EH (cell line): ENCODE measurements at places on chromosomes 13 and 19.

DNA sequence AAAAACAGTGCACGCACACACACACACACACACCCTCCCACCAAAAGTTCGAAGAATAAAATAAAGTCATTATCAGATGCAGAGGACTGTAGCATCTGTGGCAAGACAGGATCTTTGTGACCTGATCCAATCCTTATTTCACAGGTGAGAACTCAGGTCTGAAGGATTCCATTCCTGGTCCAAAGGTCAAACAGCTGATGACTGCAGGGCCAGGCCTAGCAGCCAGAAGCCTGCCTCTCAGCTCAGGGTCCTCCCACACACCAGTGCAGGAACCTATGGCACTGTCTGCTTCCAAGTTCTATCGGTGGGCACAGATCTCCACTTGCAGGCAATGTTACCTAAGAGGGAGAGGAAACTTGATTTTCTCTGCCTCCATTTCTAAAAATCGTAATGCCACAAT, 57.5 kb downstream of the SERP2 start:
- no peak for DNase-seq

DNA sequence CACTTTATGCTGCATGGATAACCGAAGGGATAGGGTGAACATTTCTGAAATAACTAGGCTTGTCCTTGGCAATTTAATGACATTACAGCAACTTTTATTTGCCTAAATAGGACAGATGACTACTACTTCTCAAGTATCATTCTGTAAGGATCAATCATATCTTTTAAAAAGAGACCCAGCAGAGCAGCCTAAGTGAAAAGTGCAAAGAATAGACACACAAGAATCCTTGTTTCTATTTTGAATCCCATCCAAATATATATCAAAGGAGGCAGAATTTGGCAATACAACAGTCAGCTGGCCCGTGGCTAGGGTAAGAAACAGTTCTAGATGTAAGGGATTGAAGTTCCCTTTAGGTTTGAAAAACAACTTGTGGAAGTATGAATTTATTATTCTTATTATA, 6.9 kb downstream of the THSD1 start:
- no peak for DNase-seq

- no peak for DNase-seq
Observed at GRCh38 chr13:74110053-74110452, 24.2 kb downstream of the KLF12 start.

DNA sequence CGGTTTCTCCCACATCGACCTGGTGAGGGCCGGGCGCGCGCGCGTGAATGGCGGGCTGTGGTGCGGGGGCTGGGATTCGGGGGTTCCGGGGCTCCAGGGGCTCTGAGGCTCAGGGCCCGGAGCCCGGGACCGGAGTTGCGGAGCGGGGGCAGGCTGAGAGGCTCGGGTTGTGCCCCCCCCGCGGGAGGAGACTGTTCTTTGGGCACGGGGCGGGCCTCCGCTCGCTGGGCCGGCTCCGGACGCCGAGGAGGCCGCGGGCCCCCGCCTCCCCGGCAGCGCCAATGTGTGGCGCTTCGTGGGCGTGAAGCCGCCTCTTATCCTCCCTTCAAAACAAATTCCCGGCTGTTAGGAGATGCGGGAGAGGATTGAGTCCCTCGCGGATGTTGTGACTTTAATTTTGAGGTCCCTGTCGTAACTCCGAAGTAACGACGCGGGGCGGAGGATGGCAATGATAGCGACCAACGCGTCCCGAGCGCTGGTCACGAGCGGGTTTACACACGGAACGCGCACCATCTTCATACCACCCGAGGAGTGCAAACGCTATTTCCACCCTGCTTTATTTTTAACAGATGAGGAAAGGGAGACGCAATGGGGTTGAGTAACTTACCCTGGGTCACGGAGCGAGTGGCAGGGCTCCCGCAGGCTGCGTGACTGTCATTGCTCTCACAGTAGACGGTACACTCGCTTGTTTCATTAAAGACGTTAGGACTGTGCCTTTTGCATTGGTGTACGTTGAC, 536 bp downstream of the UBA2 start:
- peak; percentile 49 for DNase-seq

- DNase-seq = peak; percentile 79
Observed at GRCh38 chr19:58519087-58519354, 589 bp downstream of the ZBTB45 start.

- no peak for DNase-seq
Observed at GRCh38 chr19:5268801-5269200, 71.8 kb downstream of the PTPRS start.

GRCh38 chr13:99958406-99959126, 13.0 kb downstream of the ZIC5 start:
- DNase-seq = no peak

GRCh38 chr19:18620902-18621301, 8.2 kb downstream of the TMEM59L start:
- no peak for DNase-seq

DNA sequence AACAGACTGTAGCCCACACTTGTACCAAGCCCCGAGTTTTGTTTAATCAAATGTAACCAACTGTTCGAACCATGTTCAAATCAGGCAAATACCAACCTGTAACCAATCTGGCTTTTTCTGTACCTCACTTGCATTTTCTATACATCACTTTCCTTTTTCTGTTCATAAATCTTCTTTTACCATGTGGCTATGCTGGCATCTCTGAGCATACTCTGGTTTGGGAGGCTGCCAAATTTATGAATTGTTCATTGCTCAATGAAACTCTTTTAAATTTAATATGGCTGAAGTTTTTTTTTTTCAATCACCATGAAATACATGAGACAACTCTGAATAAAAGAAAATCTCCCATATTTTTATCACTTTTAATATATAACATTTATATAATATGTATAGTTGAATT, 256.1 kb downstream of the SLITRK6 start:
- peak; percentile 13 for DNase-seq

GRCh38 chr19:48539503-48540096, 12.4 kb upstream of the SULT2B1 start:
- DNase-seq = peak; percentile 56

- peak; percentile 58 for DNase-seq
Observed at GRCh38 chr13:50990818-50991506, 81.4 kb downstream of the RNASEH2B start.

DNA sequence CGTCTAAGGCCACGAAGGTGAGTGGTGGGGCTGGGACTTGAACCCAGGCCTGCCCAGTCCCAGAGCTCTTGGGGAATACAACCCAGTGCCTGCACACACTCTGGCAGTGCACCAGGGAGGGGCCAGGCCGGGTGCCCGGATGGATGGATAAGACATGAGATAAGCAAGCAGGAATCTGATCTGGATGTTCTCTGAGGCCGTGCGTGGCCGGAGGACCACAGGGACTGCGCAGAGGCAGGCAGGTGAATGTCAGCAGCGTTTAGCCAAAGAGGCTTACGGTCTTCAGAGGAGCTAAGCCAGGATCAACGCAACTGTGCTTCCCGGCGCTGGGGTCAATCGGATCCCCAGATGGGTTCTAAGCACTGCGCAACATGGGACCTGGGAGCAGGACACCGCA, 1.5 kb downstream of the ZNF787 start:
- DNase-seq = peak; percentile 66

DNA sequence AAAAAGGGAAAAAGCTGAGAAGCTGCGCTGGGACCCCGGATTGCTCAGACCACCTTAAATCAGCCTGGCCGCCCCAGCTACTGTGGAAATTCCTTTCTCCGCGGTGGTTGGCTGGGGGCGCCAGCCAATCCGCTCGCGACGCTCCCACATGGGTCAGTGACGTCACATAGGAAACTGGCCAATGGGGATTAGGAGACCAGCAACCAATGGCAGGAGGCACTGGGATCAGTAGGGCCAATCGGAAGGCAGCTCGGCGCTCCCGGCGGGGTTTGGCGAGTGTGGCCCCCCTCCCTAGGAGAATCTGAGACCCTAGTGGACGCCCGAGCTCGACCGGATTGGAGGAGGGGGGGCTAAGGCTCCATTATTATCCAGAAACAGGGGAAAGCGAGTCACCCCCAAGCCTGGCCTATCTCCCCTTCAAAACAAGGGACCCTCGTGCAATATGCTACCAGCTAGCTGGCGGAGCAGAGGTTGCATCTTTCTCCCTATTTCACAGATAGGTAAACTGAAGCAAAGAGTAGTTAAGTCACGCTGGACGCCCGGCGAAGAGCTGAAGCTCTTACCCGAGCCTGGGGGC, 6.5 kb upstream of the TLE2 start:
- peak; percentile 99 for DNase-seq

GRCh38 chr13:81540777-81541176, 1199.9 kb upstream of the SPRY2 start:
- no peak for DNase-seq

DNA sequence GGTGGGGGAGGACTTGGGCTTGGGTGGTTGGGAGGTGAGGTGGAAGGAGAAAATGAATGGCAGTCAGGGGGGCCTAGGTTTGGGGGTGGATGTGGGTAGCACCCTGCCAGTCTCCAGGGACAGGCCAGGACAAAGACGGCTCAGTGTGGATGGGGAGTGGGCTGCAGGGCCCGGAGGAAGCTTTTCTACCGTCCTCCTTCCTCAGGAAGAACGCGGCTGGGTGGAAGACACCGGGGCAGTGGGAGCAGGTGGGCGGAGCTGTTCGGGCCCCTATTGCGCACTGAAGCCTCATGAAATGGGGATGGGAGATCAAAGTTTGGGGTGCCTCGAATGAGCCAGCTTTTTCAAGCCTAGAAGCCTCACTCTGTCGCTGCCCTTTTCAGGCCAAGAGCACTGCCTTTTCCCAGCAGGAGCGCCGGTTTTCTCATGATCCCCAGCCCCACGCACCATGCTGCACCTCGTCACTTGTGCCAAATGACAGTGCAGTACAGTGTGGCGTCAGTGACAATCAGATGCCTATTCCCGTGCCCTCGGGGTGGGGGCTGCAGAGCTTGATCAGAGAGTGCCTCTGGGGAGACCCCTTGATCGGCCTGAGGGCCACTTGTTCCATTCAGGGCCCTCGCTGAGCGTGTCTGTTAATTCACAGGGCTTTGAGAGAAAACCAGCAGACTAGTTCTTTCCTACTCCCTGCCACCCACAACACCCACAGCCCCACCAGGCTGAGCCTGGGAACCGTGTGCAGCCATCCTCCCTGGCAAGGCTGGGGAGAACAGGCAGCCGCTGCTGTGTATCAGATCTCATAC, 1.5 kb downstream of the CALM3 start:
- DNase-seq = peak; percentile 38

DNA sequence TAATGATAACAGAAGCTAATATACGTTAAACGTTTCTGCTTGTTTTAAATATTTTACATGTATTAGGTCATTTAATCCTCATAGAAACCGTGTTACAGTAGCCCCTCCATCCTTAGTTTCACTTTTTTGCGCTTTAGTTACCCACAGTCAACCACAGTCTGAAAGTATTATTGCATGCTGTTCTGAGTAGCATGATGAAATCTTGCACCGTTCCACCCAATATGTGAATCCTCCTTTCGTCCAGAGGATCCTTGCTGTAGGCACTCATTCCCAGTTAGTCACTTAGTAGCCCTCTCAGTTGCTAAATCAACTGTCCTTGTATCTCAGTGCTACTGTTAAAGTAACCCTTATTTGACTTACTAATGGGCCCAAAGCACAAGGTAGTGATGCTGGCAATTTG, 257.8 kb downstream of the ENOX1 start:
- DNase-seq = peak; percentile 6

- DNase-seq = peak; percentile 64
Observed at GRCh38 chr13:35769812-35770211, 293.3 kb upstream of the MAB21L1 start.

- peak; percentile 84 for DNase-seq
Observed at GRCh38 chr13:65292488-65292901, 1937.6 kb downstream of the PCDH9 start.

DNA sequence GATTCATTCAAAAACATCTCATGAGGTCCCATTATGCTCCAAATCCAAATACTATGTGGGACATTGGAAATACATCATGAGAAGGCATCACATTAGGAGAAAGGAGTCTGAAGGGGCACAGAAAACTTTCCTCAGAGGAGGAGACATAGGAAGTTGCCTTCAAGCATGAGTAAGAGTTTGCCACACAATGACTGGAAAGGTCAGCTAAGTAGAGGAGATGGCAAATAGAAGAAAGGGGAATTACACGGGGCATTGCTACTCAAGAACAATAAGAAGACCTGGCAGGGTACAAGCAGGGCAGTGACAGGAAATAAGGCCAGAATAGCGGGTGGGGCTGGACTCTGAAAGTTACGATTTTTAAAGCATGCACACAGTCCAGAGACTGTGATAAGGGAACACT, 231.6 kb downstream of the SPRY2 start:
- DNase-seq = no peak

- DNase-seq = no peak
Observed at GRCh38 chr13:113553511-113554332, 30.8 kb upstream of the TFDP1 start.

DNA sequence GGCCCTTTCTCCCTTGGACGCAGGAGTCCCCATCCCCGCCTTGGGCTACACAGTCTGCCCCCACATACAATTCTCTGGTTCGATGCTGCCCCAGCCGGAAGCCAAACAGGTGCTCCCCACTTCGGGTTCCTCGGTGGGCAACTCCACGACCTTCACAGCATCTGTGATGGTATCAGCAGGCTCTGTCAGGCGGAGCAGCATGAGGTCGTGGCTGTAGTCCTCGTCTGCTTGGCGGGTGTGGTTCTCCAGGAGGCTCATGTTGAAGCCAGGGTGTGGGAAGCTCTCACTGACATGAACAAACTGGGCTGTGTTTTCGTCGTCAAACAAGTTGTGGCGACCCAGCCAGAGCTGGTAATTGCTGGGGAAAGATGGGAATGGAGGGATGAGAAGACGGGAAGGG, 3.5 kb downstream of the KLK1 start:
- no peak for DNase-seq

GRCh38 chr19:42441049-42441445, 1.7 kb downstream of the CXCL17 start:
- DNase-seq = no peak

- DNase-seq = no peak
Observed at GRCh38 chr13:35736876-35737275, 260.4 kb upstream of the MAB21L1 start.

- no peak for DNase-seq
Observed at GRCh38 chr13:62510906-62511655, 1095.4 kb upstream of the PCDH20 start.

- DNase-seq = no peak
Observed at GRCh38 chr19:3478409-3479176, 1.7 kb downstream of the SMIM24 start.
